ENCODE measurements at places on chromosomes 5 and 9.

DNA sequence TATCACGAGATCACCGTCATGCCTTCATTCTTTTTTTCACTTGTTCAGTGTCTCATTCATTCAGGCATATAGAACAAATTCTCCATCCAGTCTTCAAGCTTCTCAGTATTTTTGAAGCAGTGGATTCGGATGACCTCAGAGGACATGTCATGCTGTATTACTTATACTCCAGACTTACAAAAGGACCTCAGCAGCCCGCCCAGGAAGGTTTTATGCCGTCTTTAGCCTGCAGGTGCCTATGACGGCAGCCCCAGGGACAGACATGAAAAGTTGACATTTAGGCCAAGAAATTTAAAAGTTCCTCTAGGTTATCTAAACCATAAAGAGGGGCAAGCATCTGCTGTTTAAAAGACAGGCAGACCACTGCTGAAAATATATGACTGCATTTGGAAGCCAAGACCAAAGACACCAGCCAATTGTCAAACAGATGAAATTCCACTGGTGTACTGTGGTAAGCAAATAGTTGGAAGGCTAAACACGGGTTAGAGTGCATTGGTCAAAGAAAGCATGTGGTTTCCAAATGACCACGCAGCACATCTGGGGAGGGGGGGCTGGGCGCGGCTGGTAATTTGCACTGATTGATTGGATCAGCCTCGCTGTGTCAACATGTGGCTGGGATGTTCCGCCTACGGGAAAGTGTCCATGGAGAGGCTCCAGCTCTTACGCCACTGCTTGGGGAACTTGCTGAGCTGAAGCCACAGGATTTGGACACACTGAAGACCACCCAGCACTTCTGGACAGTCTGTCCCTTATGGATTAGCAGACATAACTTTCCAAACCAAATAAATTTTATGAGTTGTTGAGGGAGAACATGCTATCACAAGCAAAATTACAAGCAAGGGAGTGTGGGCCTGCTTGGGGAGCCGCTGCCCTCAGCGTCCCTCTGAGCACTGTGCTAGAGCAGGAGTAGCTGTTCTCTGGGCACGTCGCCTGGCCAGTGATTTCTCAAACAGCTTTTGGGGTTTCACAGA is 173.6 kb downstream of the FANCC start:
- no peak for DNase-seq

DNA sequence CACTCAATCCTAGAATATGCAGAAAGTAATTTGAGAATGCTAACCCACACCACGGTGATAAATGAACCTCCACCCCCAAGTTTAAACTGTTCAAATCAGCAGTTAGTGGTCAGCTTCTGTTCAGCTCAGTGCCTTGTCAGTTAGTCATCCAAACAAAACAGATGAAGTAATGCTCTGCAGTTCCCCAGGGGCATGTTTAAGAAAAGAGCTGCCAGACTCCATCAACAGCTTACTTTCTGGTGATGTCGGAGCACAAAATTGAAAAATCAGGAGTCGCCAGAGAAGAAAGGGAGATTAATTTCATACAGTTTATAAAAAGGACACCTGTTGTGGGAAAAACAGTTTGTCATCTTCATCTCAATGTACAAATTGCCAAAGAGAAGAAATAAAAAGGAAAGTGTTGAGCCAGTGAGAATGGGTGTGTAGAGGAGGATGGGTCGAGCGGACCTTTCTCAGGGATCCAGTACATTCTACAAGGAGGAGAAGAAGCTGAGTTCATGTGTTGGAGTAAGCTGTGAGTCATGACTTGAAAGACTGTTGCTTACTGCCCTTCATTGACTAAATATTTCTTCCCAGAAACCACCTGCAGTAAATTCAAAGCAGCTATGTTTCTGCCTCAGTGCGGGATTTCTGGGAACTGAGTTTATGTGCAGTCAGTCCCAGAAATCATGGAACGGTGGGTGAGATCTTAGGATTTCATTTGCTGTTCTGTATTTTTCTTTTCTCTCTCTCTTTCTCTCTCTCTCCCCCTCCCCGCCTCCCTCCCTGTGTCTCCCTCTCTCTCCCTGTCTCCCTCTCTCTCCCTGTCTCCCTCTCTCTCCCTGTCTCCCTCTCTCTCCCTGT is 13.7 kb downstream of the TRIO start:
- DNase-seq: no peak

DNA sequence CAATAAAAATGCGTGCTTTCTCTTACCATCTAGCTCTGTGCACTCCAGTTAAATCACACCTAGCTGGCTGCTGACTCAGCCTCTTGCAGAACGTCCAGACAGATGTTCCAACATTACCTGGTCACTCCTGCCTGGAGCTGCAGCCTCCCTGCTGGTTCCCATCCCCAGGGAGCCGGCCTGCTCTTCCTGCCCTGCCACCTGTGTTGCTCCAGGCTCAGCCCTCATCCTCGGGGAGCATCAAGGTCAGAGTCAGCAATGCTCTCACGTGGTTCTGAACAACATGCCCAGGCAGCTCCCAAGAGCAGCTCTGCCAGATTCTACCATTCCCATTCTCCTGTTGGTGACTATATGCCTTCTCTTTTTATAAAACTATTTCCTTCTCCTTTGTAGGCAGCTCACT is 81.3 kb downstream of the GADD45G start:
- no peak for DNase-seq

- no peak for DNase-seq
Observed at GRCh38 chr5:93894601-93895354, 153.4 kb upstream of the POU5F2 start.

DNA sequence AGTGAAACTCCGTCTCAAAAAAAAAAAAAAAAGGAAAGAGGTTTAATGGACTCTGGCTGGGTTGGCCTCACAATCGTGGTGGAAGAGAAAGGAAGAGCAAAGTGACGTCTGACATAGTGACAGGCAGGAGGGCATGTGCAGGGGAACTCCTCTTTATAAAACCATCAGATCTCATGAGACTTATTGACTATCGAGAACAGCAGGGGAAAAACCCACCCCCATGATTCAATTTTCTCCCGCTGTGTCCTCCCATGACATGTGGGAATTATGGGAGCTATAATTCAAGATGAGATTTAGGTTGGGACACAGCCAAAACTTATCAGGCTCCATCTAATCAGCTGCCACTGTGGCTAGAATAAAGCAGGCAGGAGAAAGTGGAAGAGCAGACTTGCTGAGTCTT is 610.4 kb upstream of the NUDT12 start:
- no peak for DNase-seq

DNA sequence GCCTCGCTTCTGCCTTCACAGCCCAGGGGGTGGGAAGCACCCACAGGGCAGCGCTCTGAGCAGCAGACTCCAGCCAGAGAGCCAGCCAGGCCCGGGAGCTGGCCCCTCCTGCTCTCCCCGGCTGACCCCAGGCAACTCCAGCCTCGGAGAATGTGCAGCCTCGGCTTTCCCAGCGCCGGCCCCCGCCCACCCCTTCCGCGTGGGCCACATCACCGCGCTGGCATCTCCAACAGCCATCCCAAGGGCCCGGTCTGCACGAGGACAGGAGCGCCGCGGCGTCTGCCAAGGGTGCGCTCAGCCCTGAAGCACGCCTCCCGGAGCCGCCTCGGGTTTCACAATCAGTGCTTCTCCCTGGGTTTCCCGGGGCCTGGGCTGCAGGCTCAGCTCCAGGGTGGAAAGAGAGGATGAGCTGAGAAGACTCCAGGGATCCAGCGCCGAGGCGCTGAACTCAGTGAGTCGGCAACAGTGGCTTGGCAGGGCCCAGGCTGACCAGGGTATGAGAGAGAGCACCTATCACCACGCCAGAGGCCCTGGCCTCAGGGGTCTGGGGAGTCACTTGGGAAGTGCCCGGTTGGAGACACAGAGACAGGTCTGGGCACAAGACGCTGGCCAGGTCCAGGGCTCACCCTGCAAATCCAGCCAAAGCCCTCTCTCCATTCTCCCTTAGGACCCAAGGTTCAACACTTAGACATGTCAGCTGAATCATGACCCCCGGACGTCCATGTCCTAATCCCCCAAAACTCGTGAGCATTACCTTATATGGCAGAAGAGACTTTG is 79.6 kb downstream of the ADAMTS2 start:
- no peak for DNase-seq

- peak; percentile 64 for DNase-seq
Observed at GRCh38 chr5:180090098-180090768, 18.7 kb upstream of the RNF130 start.

GRCh38 chr5:169494383-169494935 is 89.1 kb upstream of the SPDL1 start:
- no peak for DNase-seq

DNA sequence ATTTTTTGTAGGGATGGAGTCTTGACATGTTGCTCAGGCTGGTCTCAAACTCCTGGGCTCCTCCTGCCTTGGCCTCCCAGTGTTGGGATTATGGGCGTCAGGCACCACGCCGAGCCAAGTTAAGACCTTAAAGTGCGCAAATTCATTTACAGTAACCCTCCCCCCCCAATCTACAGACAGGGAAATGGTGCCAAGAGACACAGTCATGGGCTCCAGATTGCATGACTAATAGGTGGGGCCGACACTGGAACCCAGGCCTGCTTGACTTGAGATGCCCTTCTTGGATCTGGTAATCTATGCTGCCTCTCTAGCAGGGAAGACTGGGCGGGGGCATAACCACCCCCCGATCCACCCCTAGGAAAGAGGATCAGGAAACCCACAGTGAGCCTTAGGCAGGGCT is 19.5 kb downstream of the TTF1 start:
- no peak for DNase-seq

GRCh38 chr5:172776235-172776594 is 5.2 kb upstream of the DUSP1 start:
- DNase-seq: no peak

DNA sequence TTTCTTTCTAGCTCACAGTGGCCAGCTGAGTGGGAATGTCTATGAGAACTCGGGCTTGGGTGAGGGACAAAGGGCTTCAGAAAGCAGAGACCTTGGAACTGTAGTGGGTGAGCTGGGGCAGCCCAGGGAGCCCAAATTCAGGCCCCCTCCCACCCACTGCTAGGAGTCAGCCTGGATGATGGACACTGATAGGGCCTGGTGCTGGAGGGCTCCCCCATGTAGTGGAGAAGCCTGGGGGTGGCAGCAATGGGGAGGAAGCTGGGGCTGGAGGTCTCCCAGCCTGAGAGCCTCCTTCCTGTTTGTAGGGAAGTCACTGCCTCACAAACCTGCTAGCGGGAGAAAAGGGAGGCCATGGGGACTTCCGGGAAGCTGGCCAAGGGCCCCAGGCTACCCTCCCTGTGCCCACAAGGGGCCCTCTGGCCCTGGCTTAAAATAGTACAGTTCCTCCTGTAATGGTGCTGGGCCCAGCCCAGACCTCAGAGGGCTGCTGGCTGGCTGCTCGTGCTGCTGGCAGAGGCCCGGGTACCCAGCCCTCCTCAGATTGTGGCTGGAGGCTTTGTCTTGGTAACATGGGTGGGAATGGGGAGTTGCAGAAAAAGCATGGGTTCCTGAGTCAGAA is 6.3 kb upstream of the NR5A1 start:
- no peak for DNase-seq

DNA sequence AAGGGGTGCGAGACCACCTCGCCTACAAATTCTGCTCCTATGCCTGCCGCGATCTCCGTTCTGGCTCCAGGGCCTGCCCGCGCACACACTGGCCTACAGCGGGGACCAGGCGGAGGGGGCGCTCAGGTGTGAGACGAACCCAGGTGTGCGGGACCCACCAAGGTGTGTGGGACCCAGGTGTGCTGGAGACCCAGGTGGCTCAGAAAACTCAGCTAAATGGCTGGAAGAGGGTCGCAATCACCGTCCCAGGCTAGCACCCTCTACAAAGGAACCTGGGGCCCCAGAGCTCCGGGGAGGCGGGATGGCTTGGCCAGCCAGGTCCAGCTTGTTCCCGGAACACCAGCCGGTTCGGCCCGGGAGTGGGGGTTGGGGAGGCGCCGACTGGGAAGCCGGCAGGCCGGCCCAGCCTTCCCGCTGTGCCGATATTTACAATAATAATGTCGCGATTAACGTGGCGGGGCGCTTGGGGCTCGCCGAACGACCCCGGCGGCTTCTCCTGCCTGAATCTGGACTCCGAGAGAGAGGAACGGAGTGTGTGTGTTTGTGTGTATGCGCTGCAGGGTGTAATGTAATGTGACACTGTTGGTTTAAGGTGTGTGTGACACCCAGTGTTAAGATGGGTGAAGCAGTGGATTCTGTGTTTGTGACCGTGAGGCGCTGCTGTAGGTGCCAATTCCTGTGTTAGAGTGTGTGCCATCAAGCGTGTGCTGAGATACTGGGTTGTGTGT is 1.4 kb downstream of the PCDH1 start:
- no peak for DNase-seq

Data from stimulated activated CD8-positive, alpha-beta memory T cell treated with anti-CD3 and anti-CD28 coated beads, Interleukin-2, amount 100 ng/mL, for 1 hour (primary cell).